ENCODE measurements at places on chromosomes 2 and 18.
A peak's percentile ranks its signal among the peaks of the same experiment; 100 is the strongest.

DNA sequence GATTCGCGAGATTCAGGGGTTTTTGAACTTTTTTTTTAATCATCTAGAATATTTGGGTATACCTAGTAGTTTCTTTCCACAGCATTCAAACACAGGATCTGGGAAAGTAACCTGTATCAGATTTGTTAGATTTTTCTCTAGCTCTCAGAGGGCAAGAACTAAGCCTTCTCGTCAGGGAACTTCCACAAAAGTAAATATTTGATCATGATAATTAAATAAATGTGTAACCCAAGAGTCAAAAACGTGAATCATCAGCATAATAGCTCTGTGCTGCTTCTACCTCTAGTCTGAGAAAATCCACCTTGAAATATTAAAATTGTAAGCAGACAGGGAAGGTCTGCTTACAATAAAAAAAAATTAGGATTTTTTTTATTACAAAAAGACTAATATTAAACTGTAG lies 225.7 kb upstream of the SPOPL start:
- no peak for DNase-seq

DNA sequence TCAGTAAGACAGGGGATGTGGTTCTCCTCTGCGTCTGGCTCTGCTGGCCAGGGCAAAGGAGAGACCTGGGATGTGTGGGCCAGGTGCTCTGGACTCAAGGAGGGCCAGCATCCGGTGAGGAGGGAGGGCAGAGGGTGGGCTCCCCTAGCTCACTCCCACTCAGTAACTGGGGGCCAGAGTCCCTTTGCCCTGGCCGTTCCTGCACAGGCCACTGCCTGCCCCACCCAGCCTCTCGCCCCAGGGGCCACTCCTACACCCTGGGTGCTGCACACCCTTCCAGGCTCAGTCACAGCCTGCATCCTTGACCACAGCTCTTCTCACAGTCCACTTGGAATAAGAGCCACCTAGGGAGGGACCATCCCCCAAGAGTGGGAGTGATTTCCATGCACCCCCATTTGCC lies 41.0 kb downstream of the SNED1 start:
- no peak for DNase-seq

- DNase-seq, result no peak
Measured at GRCh38 chr2:62337403-62337802, 141.5 kb downstream of the B3GNT2 start.

DNA sequence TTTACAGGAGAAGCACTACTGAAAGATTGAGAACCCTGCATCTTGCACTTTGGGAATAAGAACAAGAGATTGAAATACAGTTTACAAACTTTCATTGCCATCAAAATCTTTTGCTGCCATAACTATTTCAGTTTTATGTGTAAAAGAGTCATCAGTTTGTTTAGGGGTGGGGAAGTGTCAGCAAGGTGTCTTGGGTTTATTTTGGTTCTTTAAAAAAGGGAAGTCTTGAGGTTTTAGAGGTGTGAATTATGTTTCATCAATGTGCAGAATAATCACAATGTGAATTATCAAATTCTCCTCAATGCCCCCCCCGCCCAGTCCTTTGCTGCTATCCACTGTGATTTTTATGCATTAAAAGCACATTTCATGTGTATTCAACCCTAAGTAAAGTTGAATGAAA lies 37.4 kb downstream of the SOCS6 start:
- DNase-seq, result no peak

DNA sequence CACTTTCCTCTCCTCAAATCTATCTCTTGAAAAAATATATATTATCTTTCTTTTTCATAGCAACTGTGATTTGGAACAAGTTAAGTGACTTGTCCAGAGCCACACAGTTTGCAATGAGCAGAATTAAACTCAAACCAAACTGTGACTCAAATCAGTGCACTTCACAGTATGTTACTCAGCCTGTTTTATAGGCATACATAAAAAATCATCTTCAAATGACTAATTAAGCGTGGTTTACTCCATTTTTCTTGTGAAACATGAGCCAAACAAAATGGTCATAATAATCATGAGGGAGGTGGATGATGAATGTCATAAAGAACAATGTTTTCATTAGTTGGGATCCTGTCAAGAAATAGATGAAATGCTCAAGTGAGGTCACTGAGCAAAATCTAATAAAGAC lies 6.1 kb upstream of the CCDC178 start:
- no peak for DNase-seq

GRCh38 chr18:52236131-52236530 lies 103.9 kb upstream of the DCC start:
- no peak for DNase-seq

DNA sequence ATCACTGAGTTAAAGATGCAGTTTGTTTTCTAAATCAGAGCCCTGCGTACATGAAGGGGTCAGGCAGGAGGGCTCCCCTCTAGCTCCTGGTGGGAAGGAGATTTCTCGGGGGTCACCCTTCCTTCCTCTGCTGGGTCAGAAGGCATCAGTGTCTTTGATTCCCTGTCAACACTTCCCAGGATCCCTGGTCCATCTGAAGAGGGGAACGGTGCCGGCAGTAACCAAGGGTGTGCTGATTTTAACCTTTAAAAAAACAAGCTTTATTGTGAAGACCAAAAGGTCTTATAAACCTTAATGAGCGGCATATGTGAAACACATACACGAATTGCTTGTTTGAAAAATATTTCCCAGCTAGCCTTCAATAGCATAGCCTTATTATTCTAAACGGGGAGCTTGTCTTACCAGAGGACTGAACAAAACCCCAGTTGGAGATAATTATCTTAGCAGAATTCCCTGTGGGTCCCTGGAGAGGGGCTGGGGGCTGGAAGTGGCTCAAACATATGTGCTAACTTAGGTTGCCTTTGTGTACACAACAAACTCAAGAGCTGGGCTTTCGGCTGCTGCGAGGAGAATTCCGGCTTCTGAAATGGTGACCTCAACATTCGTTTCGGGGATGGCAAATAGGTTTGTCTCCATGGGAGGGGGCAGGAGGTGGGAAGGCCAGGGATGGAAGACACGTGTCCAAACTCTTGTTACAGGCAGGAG lies 114.9 kb upstream of the MYCN start:
- DNase-seq, result no peak

DNA sequence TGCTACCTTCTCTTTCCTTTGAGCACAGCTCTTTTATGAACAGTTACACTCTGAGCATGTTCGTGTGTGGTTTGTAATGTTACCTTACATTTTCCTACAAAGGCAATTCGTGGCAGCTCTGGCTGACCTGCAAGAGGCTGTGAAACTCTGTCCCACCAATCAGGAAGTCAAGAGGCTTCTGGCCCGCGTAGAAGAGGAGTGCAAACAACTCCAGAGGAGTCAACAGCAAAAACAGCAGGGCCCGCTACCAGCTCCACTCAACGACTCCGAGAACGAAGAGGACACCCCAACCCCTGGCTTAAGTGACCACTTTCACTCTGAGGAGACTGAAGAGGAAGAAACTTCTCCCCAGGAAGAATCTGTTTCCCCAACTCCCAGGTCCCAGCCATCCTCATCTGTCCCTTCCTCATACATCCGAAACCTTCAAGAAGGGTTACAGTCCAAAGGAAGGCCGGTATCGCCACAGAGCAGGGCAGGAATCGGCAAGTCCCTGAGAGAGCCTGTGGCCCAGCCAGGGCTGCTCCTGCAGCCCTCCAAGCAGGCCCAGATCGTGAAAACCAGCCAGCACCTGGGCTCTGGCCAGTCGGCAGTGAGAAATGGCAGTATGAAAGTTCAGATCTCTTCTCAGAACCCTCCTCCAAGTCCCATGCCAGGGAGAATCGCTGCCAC lies 56.9 kb downstream of the WDSUB1 start:
- DNase-seq, result no peak

GRCh38 chr2:163135256-163135655 lies 296.7 kb upstream of the KCNH7 start:
- DNase-seq, result no peak

DNA sequence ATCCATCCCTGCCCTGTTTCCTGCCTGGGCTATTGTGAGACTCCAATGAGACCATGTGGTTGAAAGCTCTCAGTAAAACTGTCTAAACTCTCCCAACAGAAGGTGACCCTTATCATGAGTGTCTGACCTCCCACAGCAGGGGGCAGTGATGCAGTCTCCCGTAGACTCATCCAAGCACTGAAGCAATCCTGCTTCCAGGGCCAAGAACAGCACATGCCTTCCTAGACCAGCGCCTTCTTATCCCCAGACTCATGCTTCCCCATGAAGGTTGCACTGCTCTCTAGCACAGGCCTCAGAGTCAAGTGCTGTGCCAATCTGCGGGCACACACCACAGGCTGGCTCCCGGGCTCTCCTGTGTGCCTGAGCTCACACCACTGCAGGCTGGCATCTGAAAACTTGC lies 112.3 kb downstream of the TNS1 start:
- DNase-seq, result peak; percentile 90

- no peak for DNase-seq
Measured at GRCh38 chr18:69127873-69128500, 272.7 kb upstream of the DOK6 start.

All from stromal cell of bone marrow (primary cell).